CD4-positive, alpha-beta T cell treated with Interleukin-12 subunit alpha and Interleukin-12 subunit beta, for 1 hour (primary cell): ENCODE measurements at places on chromosomes 11 and 22.

DNA sequence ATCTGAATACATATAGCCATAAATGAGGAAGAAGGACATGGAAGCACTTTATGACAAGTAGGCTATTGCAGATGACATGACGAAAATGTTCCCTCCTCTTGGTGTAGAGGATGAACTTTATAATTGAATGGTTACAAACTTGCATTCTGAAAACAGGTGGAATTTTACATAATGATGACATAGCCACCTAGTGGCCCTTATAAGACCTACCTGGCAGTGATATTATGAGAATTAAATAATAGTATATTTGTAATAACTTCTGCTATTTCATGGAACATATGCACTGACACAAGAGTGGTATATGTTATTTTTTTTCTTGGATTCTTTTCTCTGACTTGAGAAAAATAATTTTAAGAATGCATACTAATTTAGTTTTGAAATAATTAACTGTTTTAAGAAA, 22.9 kb downstream of the TRIM22 start:
- DNase-seq, result peak; percentile 26

DNA sequence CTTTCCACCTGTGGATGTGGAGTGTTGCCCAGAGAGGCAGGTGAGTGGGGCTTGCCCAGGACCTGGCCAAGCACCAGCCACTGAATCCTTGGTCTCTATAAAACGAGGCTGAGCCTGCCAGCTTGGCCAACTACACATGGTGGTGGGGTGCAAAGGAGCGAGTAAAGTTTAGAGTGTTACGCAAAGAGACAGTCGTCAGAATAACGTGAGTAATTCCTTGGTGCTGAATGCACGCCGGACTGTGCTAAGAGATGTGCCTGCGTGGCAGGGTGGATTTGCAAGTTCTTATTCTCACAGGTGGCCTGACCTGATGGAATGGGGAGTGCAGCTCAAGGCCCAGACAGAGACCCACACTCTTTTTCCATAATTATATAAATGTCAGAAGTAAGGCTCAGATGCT, 88.6 kb upstream of the B3GAT1 start:
- no peak for DNase-seq

DNA sequence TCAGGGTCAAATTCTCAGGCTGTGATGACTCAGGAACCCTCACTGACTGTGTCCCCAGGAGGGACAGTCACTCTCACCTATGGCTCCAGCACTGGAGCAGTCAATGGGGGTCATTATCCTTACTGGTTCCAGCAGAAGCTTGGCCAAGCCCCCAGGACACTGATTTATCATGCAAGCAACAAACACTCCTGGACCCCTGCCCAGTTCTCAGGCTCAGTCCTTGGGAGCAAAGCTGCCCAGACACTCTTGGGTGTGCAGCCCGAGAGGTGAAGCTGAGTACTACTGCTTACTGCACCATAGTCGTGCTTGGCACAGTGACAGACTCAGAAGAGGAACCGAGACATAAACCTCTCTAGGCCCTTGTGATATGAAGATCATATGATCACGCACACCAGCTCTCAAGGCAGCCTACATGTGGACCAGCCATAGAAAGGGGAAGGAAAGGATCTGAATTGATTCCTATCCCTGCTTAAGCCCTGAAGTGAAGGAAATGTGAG, 58.2 kb downstream of the ZNF280B start:
- DNase-seq, result no peak

GRCh38 chr11:33668468-33668825, 32.2 kb downstream of the C11orf91 start:
- DNase-seq, result no peak

GRCh38 chr11:10294290-10294953, 403 bp upstream of the SBF2 start:
- no peak for DNase-seq

GRCh38 chr11:9566561-9567063, 6.9 kb upstream of the WEE1 start:
- no peak for DNase-seq

DNA sequence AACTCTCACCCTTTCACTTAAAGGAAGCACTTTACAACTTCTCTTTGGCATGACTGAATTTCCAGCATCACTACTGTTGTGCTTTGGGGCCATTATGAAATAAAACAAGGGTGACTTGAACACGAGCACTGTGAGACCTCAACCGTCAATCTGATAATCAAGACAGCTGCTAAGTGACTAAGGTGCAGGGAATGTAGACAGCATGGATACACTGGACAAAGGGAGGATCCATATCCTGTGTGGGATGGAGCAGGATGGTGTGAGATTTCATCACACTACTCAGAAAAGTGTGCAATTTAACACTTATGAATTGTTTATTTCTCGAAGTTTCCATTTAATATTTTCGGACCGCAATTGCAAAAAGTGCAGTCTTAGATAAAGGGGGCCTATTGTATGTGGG, 16.1 kb upstream of the EXPH5 start:
- no peak for DNase-seq

DNA sequence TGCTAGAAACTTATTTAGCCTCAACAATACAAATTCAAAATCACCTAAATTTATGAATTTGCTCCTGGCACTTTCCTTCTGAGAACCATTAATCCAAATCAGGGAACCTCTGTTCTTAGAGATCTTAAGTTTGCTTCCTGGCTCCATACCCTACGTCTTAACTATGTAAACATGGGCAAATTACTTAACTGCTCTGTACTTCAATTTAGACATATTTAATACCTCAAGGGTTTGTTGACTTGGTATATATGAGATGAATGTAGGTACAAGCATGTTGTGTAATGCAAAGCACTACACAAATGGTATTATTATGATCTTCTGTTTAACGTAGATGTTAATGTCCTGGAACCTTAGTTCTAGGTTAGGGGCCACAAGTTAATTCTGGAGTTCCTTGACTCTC, 22.6 kb upstream of the ARHGAP20 start:
- no peak for DNase-seq

- no peak for DNase-seq
Observed at GRCh38 chr22:46609724-46610201, 10.4 kb upstream of the GRAMD4 start.
